ENCODE measurements at places on chromosomes 1 and 21.

GRCh38 chr1:221839782-221840395 is 98.0 kb upstream of the DUSP10 start:
- DNase-seq = peak; percentile 59

DNA sequence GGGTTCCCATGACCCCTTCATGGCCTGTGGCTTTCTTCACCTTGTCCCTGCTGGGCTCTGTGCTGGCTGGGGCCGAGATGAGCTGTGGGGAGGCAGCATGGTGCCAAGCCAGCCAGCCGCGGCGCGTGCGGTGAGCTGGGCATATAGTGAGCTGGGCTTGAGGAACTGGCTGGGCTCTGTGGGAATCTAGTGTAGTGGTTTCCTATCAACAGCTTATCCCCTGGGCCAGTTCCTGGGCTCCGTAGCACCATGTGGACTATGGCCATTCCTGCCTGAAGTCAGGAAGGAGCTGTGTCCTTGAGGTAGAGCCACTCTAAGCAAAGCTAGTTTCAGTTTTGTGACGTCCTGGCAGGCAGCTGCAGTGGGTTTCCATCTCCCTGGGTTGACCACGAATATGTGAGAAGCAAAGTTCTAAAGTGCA is 1.8 kb downstream of the NCMAP start:
- no peak for DNase-seq

DNA sequence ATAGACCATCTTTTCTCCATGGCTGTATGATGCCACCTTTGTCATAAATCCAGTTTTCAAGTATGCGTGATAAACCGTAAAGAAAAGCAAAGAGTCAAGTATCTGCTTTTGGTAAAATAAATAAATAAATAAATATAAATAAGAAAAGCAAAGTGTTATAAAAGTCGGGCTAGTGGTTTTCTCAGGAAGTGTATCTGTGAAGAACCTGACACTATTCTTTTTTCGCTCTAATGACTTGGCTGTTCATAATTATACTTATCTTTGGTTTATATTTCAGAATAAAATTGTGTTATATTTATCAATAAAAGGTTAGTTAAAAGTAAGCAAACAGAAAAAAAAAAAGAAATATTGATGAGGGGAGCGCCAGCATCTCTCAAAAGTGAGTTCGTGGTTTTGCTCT is 594 bp upstream of the EXO5 start:
- DNase-seq = no peak

DNA sequence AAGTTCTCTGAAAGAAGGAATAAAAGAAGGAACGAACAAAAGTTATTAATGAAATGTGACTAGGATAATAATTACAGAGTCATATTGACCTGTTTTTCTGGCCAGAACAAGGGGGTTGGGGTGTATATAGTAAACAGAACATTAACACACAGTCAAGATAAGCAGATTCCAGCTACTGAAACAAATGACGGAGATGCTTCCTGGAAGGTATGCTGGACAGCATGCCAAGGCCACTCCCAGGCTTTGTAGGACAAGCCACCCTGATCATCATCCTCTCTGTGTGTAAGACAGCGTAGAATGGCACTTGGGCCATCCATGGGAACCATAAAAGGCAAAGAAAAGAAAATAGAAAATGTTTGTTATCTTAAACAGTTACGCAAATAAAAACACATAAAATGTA is 120.7 kb downstream of the TGFBR3 start:
- DNase-seq = no peak

DNA sequence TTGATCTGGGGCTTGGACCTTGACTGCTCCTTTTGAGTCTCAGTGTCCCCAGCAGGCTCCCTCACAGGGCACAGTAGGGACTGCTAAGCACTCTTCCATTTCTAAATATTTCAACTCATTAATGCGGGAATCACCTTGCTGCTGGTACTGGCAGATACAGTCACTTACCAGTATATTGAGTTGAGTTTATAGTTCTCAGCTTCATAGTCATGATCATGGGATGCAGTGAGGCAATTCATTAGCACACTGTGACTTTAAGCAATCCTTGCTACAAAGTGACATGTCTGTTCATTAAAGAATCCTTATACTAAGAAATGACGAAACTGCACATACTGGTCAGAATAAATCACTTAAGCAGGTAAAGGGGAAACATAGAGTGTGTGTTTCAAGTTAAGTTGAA is 240.8 kb downstream of the SPATA17 start:
- no peak for DNase-seq

DNA sequence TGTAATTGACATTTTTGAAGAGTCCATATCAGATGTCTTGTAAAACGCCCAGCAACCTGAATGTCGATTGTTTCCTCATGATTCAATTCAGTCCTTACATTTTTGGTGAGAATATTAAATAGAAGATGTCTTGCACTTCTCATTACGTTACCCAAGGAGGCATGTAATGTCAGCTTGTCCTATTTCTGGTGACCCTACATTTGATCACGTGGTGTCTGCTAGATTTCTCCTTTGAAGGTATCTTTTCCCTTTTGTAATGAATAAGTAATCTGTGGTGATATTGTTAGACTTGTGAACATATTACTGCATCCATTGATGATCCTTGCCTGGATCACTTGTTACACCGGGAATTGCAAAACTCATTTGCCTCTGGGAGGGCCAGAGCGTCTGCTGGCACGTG is 87.6 kb upstream of the DISP3 start:
- no peak for DNase-seq

DNA sequence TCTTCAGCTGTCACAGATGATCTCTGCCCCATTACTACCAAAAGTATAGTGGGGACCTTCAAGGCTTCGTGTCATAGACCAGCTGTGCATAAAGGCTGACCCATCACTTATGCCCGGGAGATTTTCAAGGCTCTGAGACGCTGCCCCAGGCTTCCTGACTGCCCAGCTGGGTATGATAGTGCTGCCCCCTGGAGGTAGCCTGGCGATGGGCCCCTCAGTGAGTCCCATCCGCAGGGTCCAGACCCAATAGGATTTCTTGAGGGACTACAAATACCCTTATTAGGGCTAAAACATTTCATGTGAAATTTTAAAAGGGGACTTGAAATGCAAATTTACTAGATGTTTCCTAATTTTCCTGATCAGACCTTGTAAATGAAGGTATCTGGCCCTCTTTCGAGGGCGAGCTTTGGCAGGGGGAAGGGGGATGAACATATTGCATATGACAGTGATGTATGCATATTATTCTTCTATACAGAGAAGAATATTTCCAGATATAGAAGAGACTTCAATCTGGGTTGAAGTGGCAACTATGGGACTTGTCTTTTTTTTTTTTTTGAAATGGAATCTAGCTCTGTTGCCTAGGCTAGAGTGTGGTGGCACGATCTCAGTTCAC is 11.7 kb upstream of the FCMR start:
- no peak for DNase-seq

- peak; percentile 64 for DNase-seq
These were observed 95.7 kb downstream of the RHOU start for GRCh38 chr1:228830954-228831481.

DNA sequence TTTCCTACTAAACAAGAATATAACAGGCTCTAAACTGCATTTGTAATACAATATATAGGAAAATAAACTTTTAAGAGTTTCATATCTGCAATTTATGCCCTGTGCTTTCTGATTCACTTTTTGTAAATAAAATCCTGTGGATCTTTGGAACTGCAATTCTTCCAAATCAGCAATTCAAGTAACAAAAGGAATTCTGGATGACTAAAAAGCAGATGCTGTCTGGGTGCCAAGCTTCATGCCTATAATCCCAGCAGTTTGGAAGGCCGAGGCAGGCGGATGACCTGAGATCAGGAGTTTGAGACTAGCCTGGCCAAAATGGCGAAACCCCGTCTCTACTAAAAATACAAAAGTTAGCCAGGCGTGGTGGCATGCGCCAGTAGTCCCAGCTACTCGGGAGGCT is 6.3 kb downstream of the NME7 start:
- DNase-seq = peak; percentile 23

DNA sequence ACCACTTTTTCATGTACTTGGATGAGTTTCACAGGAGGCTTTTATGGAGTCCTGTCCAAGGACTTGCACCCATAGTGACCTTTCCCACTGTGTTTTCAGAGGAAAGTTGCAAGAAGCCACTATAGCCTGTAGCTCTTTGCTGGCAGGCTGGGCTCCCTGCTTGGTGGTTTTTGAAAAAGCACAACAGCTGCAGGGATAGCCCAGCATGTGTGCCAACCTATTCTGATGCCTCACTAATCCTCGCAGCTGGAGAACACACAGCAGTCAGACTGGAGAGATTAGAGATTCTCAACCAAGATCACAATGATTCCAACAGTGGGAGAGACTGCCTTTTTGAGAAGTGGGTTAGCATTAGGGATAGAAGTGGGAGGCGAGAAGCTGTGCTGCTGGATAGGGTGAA is 24.1 kb upstream of the ARHGEF11 start:
- DNase-seq = no peak

GRCh38 chr1:199448646-199449045 is 578.9 kb upstream of the NR5A2 start:
- no peak for DNase-seq

DNA sequence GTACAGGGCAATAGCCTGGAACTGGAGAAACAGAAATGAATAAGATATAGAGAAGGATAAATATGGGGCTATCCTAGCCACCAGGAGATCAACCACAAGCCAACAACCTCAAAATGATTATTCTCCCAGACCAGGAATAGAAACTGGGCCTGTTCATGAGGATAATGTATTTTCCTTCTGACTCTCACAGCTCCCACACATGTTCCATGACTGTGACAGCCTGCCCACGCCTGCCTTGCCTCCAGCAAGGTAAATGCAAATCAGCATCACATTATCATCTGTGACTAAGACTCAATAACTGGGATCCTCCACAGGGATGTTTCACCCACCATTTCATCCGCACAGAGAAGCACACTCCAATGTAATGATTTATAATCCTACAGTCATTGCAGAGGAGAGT is 3.3 kb downstream of the ENSA start:
- DNase-seq = no peak

DNA sequence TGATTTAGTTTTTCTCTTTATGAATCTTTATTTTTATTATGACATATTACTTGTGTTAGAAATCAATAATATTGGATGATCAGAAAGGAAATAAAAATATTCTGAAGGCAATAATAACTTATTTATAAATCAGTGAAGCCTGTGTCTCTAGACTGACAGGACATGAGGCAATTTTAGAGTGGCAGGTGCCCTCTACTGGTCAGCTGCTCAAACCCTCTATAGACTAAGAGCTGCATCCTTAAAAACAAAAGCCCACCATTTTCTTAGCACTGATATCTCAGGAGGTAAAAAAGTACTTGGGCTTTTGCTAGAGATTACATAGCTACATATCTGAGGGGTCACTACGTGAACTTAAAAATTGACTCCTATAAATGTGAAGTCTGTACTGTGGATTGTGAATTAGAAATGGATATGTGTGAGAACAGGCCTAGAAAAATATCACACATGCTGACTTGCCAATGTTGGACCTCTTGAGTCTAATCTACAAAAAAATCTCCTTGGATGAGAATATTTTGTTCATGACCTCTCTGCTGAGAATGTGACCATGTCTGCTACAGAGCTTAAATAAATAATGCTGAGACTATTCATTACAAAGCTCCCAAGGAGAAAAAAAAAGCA is 597.9 kb upstream of the ADAMTS5 start:
- DNase-seq = peak; percentile 66

GRCh38 chr1:37243368-37244082 is 209.2 kb upstream of the GRIK3 start:
- no peak for DNase-seq

DNA sequence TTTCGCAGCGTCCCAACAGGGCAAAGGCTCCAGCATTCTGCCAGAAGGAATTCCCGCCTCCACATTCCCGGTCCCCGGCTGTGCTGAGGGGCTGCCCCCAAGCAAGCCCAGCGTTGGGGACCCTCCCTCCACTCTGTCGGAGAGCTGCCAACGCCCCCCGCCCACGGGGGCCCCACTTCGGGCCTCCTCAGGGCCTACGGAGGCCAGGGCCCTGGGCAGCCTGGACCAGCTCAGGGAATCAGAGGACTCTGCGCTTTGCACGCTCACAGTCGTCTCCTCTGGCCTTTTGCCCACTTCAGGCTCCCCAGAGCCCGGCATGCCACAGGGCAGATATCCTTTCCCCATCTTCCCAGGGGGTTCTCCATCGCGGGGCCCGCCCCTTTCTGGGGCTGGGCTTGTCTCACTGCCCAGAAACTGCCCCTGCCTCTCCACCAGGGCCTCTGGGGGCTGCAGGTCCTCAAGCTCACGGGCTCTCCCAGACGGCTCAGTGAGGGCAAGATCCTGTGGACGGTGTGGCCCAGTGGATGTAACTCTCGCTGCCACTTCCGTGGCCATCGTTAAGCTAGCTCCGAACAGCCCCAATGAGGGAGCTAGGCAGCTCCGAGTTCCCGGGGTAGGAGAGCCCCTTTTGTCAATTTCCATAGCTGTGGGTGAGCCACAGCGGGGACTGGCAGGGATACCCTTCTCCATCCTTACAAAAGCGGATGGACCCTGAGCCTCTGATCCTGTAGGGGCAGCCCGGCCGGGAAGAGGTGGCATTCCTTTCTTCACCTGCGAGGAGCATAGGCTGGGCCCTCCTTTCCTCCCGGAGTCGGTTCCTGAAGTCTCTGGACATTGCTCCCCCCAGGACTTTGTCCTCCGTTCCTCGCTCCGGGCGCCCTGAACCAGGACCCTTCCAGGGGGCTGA is 2.8 kb downstream of the ITPKB start:
- no peak for DNase-seq

DNA sequence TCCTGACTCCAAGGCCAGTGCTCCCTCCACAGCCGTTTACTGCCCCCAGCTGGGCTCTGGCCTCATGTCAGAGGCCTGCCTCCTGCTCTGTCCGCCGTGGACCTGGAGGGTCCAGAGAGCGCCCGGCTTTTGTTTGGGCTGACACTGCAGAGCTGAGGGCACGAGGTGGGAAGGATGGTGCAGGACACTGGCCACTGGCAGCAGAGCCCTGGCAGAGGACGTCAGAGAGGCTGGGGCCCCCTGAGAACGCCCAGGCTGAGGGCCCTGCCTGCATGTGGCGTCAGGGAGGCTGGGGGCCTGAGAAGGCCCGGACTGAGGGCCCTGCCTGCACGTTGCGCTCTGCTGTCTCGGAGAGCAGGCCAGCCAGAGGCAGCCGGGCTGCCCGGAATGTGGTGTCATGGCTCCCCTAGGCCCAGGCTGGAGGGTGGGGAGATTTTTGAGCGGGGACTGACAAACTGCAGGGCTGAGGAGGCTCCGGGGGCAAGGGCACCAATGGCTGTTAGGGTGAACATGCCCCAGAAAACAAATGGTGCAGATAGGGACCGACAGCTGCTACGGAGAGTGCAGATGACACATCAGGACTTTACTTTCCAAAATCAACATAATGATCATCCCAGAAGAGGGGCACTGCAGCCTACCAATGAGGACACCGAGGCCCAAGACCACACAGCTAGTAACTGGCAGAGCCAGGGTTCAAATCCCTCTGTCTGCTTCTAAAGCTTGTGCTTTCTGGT is 31.7 kb downstream of the SLC66A1 start:
- no peak for DNase-seq
